Activated T-cell treated with anti-CD3 and anti-CD28 coated beads, Interleukin-2, amount 50 U/mL, for 1 hour (primary cell): ENCODE measurements at places on chromosomes 3 and 15.

- peak; percentile 67 for DNase-seq
Observed at GRCh38 chr3:10224794-10225665, 23.2 kb upstream of the TATDN2 start.

DNA sequence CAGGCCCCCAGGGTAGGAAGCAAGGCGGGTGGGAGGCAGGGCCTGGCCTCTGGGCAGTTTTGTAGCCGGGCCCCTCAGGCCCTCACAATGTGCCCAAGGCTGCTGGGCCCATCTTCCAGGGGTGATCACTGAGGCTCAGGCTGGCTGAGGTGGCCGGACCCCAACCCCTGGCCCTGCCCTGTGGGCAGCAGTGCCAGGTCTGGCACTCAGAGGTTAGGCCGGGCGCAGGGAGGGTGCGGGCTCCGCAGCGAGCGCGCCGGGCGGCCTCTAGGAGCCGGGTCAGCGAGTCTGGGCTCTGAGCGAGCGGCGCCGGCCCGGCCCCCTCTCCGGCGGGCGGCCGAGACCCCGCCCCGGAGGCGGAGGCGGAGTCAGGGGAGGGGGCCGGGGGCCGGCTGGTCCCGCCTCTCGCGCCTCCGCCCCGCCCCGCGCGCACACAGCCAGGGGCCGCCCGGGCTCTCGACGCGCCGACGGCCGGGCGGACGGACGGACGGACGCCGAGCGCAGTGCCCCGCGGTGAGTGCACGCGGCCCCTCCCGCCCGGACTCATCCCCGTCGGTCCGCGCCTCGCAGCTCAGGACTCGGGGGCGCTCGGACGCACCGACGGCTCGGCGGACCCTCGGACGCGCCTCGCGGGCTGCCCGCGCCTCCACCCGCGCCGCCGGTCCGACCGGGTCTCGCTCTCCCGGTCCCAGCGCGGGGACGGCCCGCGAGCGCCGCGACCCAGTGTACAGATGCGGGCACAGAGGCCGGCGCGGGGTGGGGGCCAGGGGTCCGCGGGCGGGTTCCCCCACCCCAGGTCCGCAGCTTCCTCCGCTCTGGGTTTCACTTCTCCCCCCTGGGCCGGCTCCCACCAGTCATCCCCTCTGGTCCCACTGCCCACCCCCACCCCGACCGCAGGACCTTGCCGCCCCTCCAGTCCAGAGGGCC, at the start of gene FBLN2:
Gene FBLN2 (plus strand): TSS at position 430 of the 927 bp plus-strand sequence. CDS start 21,231 bp downstream, outside the sequence.
- peak; percentile 33 for DNase-seq

DNA sequence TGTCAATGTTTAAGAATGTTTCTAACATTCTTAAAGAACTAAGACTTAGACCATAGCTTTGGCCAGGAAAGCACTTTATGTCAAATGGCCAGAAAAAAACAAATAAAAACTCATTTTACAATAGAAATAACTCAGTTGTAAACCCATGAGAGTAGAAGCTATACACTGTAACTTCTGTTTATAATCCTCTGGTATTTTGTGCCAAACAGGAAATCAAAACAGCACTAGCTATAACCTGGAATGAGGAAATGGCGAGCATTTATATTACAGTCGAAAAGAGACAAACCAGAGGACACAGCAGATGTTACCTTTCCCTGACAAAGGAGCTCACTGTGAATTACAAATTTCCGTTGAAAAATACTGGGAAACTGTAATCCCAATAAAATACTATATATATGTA, 10.3 kb downstream of the GK5 start:
- DNase-seq, result no peak

DNA sequence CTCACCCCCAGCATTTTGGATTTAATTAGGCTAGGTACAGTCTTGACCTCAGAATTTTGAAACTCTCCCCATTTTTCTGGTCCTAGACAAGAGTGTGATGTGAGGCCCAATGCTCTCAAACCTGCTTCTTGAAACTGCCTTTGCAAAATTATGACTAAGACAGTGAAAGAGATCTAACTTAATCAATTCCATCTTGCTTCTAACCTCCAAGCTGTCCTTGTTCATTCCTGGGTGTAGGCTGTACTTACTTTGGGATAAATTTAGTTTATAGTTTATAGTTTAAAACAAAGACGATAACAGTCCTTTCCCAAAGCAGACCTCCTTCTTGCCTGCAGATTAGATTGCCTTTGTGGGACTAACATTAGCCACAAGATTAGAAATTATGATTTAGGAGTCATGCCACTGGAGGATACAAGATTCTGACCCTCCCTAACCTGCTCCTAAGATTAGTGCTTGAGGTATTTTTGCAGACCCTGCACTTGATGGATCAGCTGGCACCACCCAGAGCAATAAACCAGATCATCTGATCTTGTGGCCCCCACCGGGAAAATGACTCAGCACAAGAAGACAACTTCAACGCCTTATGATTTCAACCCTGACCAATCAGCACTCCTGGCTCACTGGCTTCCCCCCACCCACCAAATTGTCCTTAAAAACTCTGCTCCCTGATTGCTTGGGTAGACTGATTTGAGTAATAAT, 59.6 kb downstream of the CD200R1L start:
- DNase-seq, result no peak

GRCh38 chr3:45098310-45098709, 47.9 kb downstream of the CDCP1 start:
- no peak for DNase-seq
